Naive thymus-derived CD8-positive, alpha-beta T cell (primary cell): ENCODE measurements at places on chromosomes 2 and 18.

- no peak for DNase-seq
These were observed 74.9 kb upstream of the ARL4C start for GRCh38 chr2:234571620-234572407.

GRCh38 chr2:131154071-131154531 lies 49.0 kb downstream of the PLEKHB2 start:
- DNase-seq = peak; percentile 62

- DNase-seq = no peak
These were observed 24.3 kb upstream of the MGAT5 start for GRCh38 chr2:134229540-134229939.

DNA sequence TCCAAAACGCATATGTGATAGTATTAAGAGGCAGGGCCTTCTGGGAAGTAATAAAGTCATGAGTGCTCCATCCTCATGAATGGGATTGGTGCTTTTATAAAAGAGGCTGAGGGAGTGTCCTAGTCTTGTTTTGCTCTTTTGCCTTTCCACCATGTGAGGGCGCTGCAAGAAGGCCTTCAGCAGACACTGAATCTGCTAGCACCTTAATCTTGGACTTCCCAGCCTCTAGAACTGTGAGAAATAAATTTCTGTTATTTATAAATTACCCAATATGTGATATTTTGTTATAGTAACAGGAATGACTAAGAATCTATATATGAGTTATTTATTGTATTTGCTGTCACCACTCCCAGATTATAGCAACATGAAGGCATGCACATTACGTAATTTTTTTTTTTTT lies 63.5 kb downstream of the PLA2R1 start:
- no peak for DNase-seq

DNA sequence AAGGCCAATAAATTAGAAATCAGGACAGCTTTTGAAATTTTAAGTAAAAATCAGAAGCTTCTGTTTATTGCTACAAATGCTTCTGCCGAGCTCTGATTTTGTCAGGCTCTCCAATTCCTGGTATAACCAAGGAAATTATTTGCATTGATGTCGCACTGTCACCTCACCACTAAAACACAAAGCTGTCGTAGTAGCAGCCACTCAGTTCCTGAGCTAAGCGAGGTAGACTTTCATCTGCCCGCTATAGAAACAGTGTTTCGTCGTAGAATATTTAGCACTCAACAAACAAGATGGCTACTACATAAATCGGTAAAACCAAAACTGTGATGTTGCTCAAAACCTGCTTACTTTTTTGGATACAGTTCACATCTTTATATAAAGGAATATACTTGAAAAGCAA lies 141.3 kb upstream of the FOSL2 start:
- peak; percentile 10 for DNase-seq

DNA sequence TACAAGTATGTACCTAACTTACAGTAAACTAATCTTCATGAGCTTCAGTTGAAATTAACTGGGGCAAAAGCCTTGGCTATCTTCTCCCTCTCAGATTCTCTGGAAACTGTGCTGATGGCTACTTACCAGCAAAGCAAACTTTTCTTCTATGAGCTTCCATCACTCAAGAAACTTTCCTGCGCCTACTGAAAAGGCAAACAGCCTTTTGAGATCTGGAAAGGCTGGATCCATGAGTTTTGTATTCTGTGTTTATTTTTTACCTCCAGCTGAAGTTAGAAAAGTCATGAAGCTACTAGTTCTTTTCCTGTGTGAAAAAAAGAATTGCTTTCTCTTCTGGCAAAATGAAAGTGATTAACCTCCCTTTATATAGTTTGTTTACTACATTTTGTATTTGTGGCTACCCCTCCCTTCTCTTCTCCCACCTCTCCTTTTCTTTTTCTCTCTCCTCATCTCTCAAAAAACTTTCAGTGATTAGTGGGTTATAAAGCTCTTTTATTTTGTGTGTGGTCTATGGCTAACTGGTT lies 49.2 kb upstream of the RNF152 start:
- DNase-seq = peak; percentile 19

DNA sequence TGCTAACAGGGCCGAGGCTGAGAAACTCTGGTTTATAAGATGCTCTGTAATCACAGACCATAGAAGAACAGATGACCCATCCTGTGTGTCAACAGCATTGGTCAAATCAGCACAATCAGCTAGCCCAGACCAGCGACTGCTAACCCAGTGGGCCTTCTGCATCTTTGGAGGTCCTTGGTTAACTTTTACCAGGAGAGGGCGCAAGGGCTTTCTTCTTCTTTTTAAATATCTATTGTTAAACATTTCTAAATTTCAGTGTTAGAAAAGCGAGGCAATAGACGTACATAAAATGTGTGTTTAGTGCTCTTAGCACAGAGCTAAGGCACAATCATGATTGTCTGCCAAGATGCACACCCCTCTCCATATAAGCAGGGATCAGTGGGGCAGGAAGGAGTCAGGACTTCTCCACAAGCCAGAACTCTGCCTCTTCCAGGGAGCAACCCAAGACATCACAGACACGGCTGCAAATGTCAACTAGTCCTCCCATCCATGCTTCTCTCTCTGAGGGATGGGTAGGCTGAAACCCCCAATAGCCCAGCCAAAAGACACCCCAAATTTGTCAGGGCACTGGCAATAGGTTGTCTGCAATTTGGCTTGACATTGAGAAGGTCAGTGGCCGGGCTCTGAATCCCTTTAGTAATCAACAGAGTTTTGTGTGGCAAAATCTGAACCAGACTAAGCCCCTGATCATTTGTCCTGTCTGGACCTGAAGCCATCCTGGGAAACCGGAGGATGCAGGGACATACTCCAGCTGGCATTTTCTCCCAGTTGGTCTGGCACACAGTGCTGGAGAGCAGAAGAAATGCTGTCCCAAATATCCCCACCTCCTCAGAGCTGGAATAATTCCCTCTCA lies 188.2 kb downstream of the BCL2 start:
- DNase-seq = peak; percentile 69

GRCh38 chr2:127155028-127155581 lies 48.2 kb upstream of the BIN1 start:
- no peak for DNase-seq

DNA sequence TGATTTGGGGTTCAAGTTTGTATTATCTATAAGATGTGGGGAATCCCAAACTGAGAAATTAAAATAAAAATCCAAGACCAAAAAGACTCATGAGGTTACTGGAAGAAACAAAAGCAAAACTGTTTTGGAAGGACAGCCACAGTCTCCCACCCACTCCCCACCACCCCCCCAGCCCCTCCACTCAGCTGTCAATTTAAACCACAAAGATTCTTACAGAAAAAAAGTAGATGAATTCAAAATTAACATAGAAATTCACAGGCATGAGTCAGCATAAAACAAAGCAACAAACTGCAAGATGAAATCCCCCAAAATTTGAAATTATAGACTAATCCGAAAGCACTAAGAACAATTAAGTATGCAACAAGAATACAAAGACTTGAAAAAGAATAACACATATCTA lies 12.1 kb downstream of the MAP4K3 start:
- DNase-seq = no peak

DNA sequence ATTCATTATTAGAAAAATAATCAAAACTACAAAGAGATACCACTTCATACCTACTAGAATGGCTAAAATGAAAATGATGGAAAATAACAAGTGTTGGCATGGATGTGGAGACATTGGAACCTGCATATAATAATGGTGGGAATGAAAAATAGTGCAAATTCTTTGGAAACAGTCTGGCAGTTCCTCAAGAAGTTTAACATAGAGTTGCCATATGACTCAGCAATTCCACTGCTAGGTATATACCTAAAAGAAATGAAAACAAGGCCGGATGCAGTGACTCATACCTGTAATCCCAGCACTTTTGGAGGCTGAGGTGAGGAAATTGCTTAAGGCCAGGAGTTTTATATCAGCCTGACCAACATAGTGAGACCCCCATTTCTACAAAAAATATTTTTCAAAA lies 41.6 kb upstream of the ACYP2 start:
- no peak for DNase-seq

DNA sequence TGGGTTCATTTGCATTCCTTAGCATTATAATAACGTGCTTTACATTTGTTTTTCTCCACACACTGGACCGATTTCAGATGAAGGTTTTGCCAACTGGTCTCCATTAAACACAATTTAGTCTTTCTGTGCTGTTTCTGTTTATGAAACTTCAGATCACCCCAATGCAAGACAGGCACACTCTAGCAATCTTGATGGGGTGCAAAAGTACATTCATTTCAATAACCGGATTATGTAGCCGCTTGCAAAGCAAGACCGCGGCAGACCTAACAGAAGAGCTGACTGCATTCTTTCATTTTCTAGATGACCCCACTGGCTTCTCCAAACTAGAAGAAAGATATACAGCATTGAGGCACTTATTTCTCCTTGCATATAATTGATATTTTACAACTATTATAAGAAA lies 301.5 kb downstream of the PIEZO2 start:
- no peak for DNase-seq

DNA sequence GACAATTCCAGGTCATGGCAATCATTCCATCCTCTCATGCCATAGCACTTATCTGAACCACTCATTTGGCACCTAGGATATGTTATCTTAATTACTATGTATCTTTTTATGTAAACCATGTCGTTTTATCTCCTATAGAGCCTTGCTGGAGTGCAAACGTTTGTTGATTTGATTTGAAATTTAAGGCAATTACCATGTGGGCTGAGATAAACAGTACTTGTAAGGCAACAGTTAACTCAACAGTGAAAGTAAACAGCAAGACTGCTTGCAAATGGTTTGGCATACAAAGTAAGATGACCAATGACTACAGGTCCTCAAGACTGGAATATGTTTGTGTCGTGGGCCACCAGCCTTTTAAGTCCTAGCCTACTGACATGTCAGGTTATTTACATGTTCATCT lies 133.7 kb upstream of the ZFP36L2 start:
- no peak for DNase-seq

DNA sequence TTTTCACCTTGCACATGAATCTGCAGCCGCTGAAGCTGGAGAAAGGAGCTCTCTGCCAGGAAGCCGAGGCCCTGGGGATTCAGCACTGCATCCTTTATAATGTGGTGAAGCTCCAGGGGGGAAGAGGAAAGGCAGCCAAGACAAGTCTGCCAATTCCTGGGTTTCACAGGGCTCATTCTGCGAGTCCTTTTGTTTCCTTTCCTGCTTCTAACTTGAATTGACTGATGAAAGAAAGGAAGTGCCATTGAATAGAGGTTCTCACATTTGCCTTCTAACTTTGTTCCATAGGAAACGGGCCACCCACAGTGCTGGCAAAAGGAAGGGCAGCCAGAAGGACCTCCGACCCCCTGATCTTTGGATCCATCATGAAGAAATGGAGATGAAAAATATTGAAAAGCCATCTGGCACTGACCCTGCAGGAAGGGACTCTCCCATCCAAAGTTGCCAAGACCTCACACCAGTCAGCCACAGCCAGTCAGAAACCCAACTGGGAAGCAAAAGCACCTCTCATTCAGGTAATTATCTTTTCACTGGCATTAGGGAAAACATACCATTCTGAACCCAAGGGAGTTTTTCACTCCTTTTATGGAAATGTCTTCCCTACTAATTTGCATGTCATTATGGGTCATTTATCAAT lies 765.4 kb downstream of the MBD2 start:
- no peak for DNase-seq

DNA sequence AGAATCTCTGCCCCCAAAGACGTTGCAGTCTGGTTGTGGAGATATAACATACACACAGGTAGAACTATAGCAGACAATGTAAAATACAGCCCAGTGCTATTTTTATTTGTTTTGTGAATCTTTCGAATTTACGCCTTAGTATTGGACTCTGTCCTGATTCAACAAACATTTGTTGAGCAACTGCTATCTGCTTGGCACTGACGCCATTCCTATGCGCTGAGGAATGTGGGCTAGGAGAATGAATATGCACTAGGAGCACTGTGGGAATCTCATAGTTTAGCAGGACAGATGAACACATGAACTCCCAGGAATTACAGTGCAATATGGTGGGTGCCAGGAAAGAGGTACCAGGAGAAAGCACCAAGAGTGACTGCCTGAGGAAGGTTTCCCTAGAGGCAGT lies 181.7 kb upstream of the SIX3 start:
- DNase-seq = no peak

GRCh38 chr18:26654616-26655524 lies 106.5 kb upstream of the KCTD1 start:
- DNase-seq = no peak

DNA sequence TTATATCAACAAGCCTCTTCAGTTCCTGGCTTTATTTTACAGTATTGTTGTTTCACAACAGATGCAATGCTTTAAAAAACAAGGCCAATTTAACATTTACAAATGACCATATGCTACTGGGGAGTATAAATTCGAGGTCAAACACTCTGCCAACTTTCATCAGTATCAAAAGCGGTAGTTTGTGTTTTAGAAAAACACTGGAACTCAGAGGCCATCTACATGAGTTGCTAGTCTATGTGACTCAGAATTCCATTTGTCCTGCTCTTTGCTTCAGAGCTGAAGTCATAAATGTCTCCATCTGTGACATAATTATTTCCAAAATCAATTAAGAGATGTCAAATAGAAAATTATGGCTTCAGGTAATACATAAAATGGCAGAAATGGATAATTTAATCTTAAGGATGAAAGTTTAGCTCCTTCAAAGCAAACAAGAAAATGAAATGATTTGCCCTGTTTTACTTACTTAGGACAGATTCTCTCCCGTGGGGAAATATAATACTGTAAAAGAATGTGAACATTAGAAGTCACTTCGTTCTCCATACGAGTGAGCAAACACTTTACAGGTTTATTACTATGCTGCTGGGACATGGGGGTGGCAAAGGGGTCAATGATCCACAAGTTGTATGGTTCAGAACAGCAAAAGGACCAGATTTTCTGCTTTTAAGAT lies 3.7 kb downstream of the MEX3C start:
- DNase-seq = no peak

- no peak for DNase-seq
These were observed 90.9 kb downstream of the ACVR1 start for GRCh38 chr2:157785200-157785599.

- DNase-seq = no peak
These were observed 254.3 kb downstream of the METTL4 start for GRCh38 chr18:2316751-2317696.

DNA sequence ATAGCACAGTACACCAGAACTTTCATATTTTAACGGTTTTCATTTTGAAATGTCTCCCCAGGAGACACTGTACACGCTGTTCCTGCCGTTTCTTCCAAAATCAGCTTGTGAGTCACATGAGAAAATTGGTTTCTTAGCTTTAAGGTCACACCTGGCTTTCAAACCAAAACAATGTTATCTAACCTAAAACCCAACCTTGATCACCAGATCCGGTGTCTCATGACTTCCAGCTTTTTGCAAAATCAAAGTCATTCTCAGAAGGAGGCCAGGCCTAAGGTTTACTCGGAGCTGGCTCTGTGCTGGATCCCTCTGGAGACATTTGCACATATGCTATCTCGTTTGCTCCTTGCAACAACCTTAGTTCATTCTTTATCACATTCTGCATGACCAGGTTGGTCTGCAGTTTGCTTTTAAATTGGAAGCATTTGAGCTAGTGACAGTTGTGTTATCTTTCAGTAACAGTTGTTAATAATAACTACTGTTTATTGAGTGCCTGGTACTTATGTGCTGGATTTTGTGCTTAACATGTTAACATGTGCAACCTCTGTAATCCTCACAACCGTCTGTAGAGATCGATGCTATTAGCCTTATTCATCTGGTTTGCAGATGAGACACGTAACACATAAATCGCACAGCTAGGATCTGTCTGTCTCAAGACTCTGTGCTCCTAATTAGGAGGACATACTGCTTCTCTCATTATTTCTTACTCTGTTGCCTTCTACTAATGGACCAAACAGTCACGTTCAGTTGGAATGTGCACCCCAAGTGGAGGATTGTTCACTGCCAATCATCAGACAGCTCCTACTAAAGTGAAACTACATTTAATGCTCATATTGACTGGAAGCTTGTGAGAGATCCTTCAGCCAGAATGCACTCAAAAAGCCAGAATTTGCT lies 105.5 kb downstream of the RNF144A start:
- no peak for DNase-seq

- DNase-seq = no peak
These were observed 73.3 kb upstream of the ATIC start for GRCh38 chr2:215238485-215239098.
